ENCODE measurements at places on chromosomes 7 and 10.

- peak; percentile 65 for DNase-seq
These were observed 91.5 kb downstream of the ARID5B start for GRCh38 chr10:61992671-61993668.

GRCh38 chr7:86963599-86964230 lies 95.7 kb downstream of the ELAPOR2 start:
- DNase-seq: no peak

- peak; percentile 89 for DNase-seq
These were observed at the start of gene ZDHHC4 for GRCh38 chr7:6577369-6578113. Gene ZDHHC4 (plus strand): TSS chr7:6577454. CDS start chr7:6580562, 3,108 bp downstream.

DNA sequence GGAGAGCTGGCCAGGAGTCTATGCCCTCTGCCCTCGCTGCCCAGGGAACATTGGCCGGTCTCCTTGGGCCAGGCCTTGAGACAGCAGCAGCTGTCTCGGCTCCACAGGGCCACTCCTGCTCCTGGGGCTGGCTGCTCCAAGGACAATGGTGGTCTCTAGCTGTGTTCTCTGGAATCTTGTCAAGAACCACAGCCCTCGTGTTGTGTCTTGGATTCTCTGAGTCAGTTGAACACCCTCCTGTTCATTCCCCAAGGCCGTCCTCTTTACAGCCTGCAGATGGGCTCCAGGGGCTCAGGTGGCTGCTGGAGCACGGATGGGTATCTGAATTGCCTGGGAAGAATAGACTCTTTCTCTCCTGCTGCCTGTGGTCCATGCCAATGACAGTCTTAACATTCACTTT lies 511.1 kb downstream of the GLRX3 start:
- DNase-seq: no peak

- no peak for DNase-seq
These were observed 92.3 kb downstream of the TNS3 start for GRCh38 chr7:47489624-47490023.

DNA sequence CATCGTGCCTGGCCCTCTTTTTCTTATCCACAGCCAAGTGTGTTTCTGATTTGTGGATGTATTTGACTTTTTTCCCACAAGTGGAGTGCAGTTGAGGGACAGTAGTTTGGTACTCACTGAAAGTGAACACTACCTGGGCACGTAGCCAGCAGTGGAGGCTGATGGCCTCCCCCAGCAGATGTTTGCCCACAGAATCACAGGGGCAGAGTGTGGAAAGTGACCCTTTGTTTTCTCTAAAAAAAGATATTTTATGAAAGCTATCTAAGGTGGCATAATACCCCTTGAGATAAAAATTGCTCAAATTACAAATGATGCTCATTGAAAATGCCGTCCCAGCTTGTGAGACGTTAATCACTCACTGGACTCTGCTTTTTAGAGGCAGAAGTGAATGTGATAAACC lies 29.1 kb downstream of the WDR37 start:
- DNase-seq: no peak

DNA sequence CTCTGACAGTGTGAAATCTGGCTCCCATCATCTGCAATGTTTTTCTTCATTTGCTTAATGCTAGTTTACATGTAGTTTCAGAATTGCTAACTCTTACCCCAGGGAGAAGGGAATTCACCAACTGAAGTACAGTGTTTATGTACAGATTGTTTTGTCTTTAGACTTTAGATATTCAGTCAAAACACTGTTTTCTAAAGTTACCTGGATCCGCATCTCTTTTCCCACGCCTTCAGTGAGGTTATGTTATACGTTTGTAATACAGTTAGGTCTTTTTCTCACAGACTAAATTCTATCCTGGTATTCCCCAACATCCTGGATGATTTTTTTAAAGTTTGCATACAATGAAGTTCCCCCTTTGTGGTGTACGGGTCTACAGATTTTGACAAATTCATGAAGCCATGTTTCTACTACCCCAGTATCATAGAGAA lies 3.2 kb upstream of the LYZL1 start:
- DNase-seq: no peak

GRCh38 chr7:7486362-7486761 lies 49.3 kb downstream of the COL28A1 start:
- no peak for DNase-seq

GRCh38 chr7:66837007-66837406 lies 84.0 kb upstream of the TMEM248 start:
- DNase-seq: peak; percentile 29

DNA sequence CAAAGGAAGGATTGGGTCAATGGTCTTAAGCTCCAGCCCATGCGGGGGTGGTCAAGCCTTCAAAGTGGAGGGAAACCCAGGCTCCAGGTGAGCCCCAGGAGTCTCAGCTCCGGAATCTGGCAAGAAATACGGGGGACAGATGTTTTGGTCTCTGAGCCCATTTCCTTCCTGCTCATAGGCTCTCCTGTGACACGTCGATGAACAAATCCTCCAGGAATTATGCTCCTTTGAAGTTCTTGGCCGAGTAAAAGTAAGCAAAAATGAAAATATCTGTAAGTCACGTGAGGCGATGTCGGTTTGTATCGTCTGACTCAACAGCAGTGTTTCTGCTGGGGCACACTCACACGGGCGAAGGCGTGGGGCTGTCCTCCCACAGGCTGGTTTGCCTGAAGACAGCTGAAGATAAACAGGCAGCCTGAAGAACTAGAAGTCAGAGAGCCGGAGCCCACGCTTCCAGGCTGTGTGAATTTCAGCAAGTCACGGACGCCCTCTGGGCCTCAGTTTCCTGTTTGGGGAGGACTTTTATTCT lies 52.6 kb upstream of the SMNDC1 start:
- peak; percentile 84 for DNase-seq

DNA sequence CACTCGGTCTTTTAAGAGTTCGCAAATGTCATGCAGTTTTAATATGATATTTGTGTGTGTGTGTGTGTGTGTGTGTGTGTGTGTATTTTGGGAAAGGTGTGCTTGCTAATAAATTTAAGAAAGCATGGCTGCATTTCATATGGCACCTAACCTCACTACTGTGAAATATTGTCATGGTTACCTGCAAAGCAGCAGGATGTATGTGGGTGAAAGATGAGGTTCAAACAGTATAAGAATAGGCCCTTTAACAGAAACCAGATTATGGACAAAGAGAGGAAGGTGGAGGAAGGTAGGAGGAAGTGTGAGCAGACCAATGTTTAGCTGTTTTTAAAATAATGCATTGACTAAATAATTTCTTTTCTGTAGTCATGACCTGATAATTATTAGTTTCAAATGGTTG lies 73.5 kb upstream of the CACNA2D1 start:
- no peak for DNase-seq

GRCh38 chr7:50317221-50317678 lies 12.7 kb downstream of the IKZF1 start:
- DNase-seq: peak; percentile 52

DNA sequence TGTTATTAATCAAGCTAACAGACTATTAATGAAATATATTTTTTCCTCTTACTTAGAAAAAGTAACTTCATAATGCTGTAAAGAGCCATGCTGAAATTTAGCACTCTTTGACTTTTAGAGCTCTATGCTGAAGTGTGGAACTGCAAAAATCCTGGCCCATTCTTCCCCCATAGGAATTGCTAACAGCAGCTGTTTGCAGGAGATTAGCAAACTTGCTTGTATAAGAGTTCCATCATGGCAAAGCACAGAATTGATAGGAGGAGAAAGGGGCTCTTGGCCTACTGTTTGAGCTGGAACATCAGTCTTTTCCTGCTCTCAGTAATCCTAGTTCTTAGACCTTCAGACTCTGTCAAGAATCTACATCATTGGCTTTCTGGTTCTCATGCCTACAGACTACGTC lies 18.3 kb upstream of the GNAT3 start:
- no peak for DNase-seq

- DNase-seq: no peak
These were observed 90.8 kb downstream of the PRLHR start for GRCh38 chr10:118504467-118505205.

- no peak for DNase-seq
These were observed 51.9 kb downstream of the DENND11 start for GRCh38 chr7:141649865-141650634.

- DNase-seq: no peak
These were observed 408.6 kb upstream of the PFKP start for GRCh38 chr10:2658780-2659179.

DNA sequence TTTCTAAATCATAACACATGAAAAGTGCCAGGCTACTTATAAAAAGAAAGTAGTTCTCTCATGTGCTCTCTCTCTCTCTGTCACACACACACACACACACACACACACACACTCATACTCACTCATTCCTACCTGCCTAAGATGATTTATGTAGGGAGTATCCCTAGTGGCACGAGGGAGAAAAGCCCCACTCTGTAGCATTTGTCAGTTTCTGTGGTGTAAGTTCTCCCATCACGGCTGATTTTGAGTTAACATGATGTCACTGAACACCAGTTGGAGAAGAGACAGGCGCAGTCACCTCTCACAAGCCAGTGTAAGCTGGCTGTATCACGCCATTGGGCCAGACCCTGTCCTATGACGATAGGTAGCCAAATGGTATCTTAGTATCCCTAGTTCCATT lies 395.4 kb downstream of the SFMBT2 start:
- DNase-seq: no peak

DNA sequence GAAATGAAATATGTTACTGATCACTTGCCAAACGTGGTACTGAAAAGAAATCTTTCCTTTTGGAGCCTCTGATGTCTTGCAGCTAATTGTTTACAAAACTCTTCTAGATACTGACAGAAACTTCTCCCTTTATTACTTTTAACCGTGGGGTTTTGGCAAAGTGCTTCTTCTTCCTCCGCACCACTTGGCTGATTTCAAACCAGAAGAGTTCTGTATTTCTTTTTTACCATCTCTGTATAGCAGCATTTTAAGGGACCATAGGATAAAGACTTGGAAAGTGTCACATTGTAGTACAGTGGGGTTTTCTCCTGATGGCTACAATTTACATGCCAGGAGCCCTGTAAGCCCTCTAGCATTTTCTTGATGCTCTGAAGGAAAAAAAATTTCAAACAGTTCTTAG lies 21.9 kb upstream of the CREB5 start:
- no peak for DNase-seq

DNA sequence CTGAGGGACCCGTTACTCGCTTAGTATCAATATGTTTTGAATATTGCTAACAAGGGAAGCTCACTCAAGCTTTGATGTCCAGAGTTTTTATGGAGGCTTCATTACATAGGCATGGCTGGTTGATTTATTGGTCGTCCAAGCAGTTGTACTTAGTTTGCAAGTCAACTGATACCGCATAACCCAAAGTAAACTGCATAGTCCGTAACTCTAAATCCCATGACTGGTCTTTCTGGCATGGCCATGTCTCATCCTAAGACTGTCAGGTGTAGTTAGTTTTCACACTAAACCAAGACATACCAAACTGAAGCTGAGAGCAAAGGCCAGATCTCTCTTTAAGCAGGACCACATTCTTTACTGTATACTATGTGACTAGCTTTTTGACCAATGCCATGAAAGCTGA lies 397.9 kb downstream of the TFEC start:
- DNase-seq: no peak

DNA sequence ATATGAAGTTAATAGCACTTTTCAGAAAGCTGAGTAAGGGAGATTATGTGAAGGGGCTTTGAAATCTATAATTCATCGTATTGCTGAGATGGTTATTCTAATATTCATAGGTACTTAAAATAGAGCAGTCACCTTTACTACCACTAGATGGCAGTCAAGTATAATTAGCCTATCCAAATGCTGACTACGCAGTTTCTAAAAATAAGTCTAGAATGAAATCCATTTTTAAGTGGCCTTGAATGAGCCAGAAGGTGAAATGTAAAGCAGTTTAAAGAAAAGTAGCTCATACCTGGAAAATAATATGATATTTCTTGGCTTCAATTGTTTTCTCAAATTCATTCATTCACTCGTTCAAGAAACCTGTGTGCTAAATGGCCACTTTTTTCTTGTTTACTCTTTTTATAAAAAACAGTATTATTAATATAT lies 1277.1 kb downstream of the GATA3 start:
- no peak for DNase-seq
